Stimulated activated CD8-positive, alpha-beta memory T cell treated with anti-CD3 and anti-CD28 coated beads, Interleukin-4, amount 100 ng/mL, for 4 hours (primary cell): ENCODE measurements at places on chromosomes 1 and 21.

GRCh38 chr1:36342426-36343185 lies 19.2 kb upstream of the EVA1B start:
- DNase-seq = no peak

GRCh38 chr21:41769521-41769920 lies 2.7 kb upstream of the RIPK4 start:
- no peak for DNase-seq

- no peak for DNase-seq
Observed at GRCh38 chr21:15128267-15128666, 63.5 kb upstream of the NRIP1 start.

- no peak for DNase-seq
Observed at GRCh38 chr1:221708987-221709386, 32.9 kb downstream of the DUSP10 start.

DNA sequence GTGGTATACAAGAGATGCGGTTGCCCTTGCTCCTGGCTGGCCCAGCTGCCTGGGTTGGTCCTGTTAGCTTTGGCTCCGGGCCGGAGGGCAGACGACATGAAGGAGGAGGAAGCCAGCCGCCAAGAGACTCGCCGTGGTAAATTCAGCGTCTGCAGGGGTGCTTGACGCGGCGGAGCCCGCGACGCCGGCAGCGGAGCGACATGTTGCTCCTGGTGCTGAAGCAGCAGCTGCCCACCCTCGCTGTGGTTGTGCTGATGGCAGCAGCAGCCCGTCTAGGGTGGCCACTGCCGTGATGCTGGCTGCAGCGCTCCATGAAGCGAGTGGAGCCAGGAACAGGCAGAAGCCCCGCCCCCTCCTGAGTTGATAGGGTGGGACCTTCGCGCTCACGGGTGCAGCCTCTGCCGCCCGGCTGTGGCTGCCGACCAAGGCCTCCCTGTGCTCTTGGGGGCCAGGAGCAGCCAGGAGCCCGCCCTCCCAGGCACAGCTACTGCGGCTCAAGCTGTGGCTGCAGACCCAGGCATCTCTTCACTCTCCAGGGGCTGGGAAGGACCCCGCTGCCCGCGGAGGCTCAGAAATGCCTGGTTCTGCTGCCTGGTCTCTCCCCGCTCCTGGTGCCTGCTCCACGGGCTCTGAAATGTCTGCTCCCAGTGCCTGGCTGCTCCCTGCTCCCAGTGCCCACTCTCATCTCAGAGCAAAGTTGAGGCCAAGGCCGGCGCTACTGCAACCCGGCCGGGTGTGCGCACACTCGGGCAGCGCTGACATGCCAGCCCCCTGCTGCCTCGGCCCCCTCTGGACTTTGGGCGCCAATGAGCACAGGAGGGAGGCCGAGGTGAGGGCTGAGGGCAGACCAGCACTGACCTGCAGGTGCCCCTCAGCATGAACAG lies 4.4 kb upstream of the ZNF692 start:
- DNase-seq = peak; percentile 67

DNA sequence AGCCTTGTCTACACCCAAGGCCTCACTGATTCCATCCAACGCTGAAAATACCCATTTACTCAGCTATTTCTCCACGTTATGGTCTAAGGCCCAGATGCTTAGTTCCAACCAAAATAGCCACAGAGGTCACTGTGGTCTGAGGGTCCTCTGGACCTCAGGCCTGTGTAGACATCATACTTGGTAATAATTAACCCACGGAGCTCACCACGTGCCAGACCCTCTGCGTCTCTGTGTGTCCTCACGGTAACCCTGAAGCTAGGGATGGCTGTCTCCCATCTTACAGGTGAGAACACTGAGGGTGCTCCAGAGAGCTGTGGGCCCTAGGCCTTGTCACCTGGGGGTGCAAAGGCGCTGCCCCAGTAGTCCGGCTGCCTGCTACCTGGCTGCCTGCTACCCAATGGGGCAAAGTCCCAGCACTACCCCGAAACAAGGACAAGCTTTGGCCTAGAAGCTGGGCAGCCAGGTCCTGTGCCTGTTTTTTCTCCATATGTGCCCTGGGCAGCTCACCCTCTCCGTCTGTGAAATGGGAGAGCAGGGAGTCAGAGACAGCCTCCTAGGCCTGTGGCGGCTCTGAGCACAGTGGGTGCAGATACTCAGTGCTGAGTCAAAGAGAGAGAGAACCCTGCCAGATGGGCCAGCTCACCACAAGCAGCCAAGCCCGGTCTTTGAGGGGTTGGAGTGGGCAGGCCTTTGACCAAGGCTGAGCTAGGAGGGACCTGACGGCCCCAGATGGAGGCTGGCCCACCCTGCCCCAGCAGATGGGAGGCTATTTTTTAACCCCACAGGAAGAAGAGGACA lies 17.0 kb upstream of the RUNX3 start:
- no peak for DNase-seq

GRCh38 chr1:240093120-240093961 lies 1.7 kb downstream of the FMN2 start:
- DNase-seq = no peak

- DNase-seq = peak; percentile 4
Observed at GRCh38 chr1:107140703-107141490, at the start of gene NTNG1. NTNG1 (plus strand) TSS chr1:107141039.

GRCh38 chr1:8664887-8665286 lies 152.6 kb downstream of the RERE start:
- DNase-seq = no peak

GRCh38 chr1:231817801-231818200 lies 191.2 kb downstream of the DISC1 start:
- DNase-seq = no peak

- no peak for DNase-seq
Observed at GRCh38 chr1:116343019-116343418, 30.0 kb upstream of the ATP1A1 start.

DNA sequence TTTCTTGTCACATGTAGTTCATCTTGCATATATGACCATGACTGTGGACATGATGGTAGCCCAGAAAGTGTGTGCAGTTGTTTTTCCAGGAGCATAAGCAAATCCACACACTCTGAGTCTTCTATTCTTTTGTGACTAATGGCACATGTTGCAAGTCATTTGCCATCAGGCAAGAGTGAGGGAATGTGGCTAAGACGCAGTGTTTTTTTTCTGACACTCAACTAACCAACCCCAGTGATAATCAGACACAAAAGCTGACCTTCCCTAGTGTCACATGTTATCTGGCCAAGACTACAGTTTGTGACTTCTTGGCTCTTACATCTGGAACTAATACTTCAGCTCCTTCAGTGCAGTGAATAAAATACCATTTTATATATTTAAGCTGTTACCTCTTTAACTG lies 108.8 kb downstream of the ITSN1 start:
- DNase-seq = no peak

DNA sequence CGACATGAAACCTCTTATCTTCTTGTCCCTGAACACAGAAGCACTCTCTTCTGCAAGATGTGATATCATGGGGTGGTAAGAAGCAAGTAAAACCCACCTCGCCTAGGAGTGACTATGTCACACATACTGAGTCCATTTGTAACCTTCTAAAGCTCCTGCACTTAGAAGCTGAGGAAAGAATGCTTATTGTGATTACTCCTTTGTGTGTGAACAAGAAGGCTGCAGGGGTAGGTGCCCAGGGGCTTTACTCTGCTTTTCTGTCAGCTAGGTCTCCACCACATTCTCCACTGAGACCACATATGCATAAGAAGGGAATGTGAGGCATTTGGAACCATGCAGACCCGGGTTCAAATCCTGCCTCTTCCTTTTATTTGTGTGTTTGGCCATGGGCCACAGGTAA lies 144.3 kb downstream of the DMRTA2 start:
- no peak for DNase-seq

- no peak for DNase-seq
Observed at GRCh38 chr1:40179496-40180089, 18.4 kb downstream of the RLF start.
